Activated CD8-positive, alpha-beta memory T cell treated with anti-CD3 and anti-CD28 coated beads, Interleukin-2, amount 50 U/mL, for 48 hours (primary cell): ENCODE measurements at places on chromosomes 4 and X.

DNA sequence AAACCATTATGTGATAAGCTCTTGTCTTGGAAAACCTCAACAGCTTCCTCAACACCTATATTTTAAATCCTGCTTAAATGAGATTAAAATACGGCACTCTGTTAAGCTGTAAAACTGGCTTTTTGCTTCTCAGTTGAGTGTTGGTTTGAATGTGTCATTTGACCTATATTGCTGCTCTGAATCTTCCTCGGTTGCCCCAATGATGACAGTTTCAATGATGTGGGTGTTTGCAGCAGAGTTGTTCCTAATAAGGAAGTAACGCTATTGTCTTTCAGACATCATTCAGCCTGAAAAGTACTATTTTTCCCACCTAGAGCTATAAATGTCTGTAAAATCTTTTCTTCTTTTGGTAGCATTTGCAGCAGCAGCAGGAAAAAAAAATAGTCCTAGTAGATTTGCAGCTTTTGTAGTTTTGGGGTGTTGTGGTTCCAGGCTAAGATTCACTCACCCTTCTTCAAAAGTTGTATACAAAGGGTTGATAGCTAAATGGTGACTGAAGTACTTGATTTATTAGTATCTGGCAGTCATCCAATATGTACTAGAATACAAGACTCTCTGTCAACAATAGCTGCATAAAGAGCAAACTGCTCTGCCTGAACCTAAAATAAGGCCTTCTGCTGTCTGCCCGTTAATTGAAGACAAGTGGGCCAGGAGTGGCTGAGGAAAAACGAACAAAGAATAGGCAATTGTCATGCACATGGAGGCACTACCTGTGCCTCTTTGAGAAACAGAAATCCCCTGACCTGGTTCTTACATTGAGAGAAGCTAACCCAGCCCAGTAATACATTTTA, 333.1 kb downstream of the IL1RAPL1 start:
- DNase-seq = no peak

DNA sequence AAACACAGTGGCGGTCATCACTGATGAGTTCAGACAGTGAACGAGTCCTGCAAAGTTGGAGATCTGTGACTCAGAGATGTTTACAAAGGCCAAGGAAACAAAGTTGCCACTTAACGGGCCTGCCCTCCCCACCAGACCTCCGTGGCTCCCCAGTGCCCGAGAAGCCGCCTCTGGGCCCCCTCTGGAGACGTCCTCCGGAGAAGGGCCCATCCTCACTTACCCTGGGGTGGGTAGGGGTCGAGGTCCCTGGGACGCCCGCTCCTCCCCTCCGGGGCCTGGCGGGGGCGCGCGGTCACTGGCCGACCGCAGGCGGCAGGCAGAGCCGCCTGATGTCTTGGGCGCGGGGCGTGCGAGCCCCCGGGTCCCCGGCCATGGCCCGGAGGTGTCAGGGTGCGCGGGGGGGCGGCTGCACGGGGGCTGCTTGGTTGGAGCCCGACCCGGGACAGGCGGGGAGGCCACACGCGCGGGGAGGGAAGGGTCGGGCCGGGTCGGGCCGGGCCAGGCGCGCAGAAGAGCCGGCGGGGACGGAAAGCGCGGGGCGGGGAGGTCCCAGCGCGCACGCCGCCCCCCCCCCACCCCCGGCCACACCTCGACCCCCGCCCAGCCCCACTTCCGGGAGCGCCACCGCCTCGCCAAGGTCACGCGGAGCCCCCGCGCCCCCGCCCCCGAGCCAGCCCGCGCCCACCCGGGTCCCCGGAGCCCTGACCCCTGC, 529 bp downstream of the DHRSX start:
- peak; percentile 67 for DNase-seq

GRCh38 chrX:25432396-25432795, 416.6 kb upstream of the ARX start:
- DNase-seq = no peak

DNA sequence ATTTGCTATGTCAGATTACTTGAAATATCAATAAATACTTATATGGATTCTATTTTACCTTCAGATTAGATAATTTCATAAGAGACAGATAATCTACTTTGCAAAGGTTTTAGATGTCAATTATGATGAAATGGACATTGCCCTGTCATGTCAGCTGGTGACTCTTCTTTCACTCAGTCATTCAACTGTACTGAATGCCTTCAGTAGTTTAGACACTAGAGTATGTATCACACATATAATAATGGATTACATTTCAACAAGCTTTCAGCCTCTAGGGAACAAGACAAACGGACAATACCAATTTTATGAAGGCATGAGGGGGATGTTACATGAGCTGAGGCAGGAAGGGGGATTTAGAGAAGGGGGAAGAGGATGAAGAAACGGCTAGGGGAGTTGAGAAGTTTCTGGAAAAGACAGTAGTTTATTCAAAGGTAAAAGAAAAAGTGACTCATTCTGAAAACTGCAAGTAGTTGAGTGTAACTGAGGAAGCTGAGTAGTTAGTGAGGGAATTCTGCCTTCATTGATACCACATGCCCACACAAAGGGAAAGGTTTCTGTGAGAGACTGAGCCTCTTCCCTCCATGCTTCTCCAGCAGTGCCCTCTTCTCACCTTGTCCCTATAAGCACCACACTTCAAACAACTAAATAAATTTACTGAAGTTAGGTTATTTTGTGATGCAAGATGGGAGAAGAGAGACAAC, 25.7 kb downstream of the SLC9B2 start:
- no peak for DNase-seq

DNA sequence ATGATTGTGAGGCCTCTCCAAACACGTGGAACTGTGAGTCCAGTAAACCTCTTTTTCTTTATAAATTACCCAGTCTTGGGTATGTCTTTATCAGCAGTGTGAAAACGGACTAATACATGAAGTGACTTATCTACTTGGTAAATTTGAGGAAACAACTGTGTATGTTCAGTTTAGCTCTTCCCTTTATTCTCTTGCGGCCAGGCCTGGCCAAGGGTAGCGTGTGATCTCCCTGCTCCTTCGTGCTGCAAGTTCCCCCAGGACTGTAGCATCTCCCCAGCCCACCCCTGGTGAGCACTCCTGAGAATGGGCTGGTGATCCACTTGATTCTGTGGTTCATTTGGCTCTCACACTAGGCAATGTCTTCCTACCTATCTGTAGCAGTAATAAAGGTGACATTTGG, 53.2 kb upstream of the CHRNA9 start:
- DNase-seq = no peak

DNA sequence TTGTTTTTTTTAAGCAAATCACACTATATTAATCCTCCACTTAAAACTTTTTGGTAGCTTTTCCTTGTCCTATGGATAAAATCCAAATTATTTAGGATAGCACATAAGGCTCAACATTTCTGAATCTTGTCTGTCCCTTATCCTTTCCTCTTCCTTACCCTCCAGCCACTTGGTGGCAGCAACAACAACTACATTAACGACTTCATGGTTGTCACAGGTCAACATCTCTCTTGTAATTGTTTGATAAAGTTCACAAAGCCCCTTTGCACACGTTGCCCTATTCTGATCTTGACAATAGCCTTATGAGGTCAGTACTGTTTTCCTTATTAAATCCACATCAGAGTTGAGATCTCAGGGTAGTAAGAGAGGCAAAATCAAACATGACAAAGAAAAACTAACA, 269.0 kb upstream of the PABPC4L start:
- DNase-seq = no peak

- DNase-seq = no peak
Measured at GRCh38 chr4:61541459-61541858, 341.3 kb downstream of the ADGRL3 start.

GRCh38 chr4:94819371-94820168, 61.8 kb downstream of the BMPR1B start:
- DNase-seq = no peak

DNA sequence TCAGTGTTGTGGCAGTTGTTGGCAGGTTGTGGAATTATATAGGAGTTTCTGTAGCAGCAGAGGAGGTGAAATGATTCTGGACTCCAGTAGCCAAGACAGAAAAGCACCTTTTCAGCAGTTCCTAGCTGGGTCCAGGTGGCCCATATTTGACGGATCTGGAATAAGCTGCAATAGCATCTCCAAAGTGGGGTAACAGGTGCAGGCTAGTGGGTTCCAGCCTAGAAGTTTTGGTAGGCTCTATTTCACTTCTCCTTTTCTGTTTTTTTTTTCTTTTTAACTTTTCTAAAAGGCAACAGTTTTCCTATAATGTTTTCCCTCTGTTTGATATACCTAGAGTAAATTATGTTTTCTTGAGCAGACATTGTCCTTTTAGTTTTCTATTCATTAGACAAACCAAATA, 392.5 kb downstream of the C4orf33 start:
- no peak for DNase-seq

GRCh38 chrX:48509619-48510018, 827 bp downstream of the PORCN start:
- no peak for DNase-seq

DNA sequence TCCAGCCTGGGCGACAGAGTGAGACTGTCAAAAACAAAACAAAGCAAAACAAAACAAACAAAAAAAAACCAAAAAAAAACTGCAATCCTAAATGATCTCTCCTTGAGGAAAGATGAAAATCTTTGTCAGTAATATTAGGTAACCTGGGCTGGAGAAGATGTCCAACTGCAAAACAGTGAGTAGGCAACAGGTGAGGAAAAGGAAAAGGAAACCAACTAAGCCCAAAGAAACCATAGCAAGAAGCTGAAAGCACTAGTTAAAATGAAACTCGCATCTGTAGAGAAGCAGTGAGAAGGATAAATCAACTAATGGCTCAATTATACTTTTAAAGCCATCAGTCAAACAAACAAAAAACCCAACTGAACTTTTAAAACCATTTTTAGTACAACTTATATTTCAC, 54.2 kb downstream of the ENOX2 start:
- DNase-seq = no peak

DNA sequence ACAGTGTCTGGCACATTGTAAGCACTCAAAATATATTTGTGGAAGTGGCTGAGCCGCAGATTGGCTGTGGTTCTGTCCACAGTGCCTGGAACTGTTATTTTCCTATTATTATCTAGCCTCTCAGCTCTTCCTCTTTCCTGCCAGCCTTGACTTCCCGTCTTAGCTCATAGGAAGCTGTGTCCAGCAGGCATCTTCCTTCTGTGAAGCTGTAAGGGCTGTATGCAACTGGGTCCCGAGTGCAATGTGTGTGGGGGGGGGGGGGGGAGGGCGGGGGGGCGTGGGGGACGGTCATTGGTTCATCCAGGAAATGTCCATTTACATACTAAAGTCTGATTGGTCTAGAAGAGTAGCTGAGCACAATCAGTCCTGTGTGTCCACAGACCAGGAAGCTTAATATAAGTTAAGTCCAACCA, 210.7 kb downstream of the PDGFRA start:
- DNase-seq = no peak

DNA sequence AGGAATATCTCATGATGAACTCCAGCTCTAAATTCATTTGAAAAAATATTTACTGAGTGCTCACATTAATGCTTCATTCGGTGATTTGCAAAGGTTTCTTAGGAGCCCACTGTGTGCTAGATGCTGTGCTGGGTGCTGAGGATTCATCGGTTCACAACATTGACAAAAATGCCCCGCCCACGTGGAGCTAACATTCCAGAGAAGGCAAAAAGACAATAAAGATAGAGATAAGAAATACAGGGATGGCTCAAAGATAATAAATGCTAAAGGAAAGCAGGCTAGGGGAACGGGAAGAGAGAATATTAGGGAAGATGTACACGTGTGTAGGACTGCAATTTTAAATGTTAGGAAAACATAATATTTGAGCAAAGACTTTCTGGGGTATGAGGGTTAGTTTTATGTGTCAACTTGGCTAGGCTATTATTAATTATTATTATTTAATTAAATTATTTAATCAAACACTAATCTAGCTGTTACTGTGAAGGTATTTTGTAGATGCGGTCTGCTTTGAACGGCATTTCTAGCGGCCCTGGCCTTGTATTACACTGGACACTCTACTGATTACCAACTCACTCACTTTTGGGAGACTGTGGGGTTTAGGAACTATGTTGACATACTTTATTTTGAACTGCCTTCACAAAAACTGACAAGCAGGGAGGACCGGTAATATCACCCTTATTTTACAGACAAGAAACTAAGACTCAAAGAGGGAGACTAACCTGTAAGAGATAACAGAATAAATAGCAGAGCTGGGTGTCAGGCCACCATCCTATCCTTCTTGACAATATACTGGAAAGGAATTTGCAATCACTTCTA, 61.9 kb upstream of the IRF2 start:
- no peak for DNase-seq

- no peak for DNase-seq
Measured at GRCh38 chrX:139967300-139967699, 2.0 kb upstream of the CXorf66 start.

DNA sequence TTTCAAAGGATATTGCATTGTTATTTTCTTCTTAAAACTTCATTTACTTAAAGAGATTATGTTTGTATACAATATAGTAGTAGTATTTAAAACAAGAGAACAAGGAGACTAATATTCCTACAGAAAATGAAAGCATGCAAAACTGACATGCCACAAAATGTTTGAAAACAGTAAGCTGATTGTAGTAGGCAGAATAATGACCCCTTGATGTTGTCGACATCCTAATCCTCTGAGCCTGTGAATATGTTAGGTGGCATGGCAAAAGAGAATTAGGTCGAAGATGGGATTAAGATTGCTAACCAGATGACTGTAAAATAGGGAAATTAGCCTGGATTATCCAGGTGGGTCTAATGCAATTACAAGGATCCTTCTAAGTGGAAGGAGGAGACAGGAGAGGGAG, 522.2 kb upstream of the NR3C2 start:
- DNase-seq = no peak

- no peak for DNase-seq
Measured at GRCh38 chrX:50609796-50610195, 139.2 kb upstream of the DGKK start.

- DNase-seq = no peak
Measured at GRCh38 chrX:119389871-119390501, 9.2 kb upstream of the SLC25A43 start.

GRCh38 chrX:18649498-18649951, 22.4 kb downstream of the RS1 start:
- no peak for DNase-seq

DNA sequence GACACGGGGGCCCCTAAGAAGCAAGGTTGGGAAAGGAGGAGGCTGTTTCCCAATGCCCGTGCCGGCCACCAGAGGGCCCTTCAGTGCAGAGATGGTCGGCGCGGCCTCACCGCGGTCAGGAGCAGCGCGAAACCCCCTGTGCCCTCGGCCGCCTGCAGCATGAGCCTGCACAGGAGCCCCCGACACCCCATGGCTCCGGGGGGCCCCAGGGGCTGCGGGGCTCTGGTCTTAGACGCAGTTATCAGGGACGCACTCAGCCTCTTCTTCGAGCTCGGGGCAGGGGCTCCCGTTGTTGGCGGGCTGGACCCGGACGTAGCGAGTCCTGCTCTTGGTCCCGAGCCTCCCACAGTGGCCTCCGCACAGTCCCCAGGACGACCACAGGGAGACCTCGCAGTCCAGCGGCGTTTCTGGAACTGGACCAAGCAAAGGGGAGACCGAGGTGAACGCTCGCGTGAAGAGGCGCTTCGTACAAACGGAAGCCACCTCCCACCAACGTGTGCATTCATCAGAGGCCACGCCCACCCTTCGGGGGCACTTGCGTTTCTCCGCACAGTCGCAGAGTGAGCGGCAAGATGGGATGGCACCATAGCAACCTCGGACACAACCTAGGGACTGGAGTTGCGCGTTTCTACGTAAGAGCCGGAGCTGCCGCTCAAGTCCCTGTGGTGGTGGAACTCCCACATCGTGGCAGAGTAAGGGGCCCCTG, 5.0 kb downstream of the SPON2 start:
- DNase-seq = peak; percentile 93
